Activated B cell treated with CpG ODN at 0.5 μM for 24 hours (primary cell): ENCODE measurements at places on chromosomes 6 and 20. TPM values are rescaled to one million over a fixed set of nuclear protein-coding genes. Genes with fewer than 3 reads are reported as not detected.

Gene EPHA7
- not detected in 2 replicates for total RNA-seq

Gene SDC4
- total RNA-seq: not detected in 2 replicates

Gene KIF25
- total RNA-seq: not detected in 2 replicates

Gene CYP24A1
- not detected in 2 replicates for total RNA-seq

Gene RAD21L1
- total RNA-seq: not detected in 2 replicates

Gene COL19A1
- total RNA-seq: 41.9 and 54.4 TPM in 2 replicates

Gene EEF1A2
- 1.2 and 1.6 TPM in 2 replicates for total RNA-seq

Gene FKBP1A
- 128 and 134 TPM in 2 replicates for total RNA-seq

Gene TBXT
- 0.10 and 0.24 TPM in 2 replicates for total RNA-seq

Gene GABRR2
- 1.4 and 1.8 TPM in 2 replicates for total RNA-seq

Gene AK9
- 9.1 and 10.6 TPM in 2 replicates for total RNA-seq

Gene BCAS1
- 1.3 and 1.7 TPM in 2 replicates for total RNA-seq

Gene SNAP25
- total RNA-seq: not detected in 2 replicates

Gene SLC17A4
- not detected in 2 replicates for total RNA-seq

Gene C20orf96
- 5.3 and 5.5 TPM in 2 replicates for total RNA-seq

Gene TFAP2D
- not detected in 2 replicates for total RNA-seq

Gene ZNF334
- total RNA-seq: 0.27 and 0.39 TPM in 2 replicates

Gene OPN5
- total RNA-seq: not detected in 2 replicates

Gene TRIM26
- 72.5 and 75.7 TPM in 2 replicates for total RNA-seq

Gene OR2H2
- not detected in 2 replicates for total RNA-seq
